ENCODE measurements at places on chromosomes 12 and 14.
A peak's percentile ranks its signal among the peaks of the same experiment; 100 is the strongest.

GRCh38 chr14:61939776-61940175 is 177.6 kb downstream of the SNAPC1 start:
- DNase-seq: no peak

DNA sequence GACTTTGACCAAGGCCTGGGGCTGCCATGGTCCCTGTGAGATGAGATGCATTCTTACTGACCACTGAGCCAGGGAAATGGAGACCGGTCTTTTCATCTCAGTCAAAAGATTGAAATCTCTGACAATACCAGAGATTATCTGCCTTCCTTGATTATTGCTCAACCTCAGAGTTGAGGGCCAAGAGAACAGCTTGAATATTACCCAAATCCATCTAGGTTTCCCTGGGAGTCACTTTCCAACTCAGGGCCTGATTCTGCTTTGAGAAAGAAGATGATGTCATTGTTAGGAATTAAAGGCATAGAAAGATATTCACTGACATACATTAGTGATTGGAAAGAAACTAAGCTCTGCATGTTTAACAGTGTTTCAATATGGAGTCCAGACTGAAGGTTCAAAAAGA is 515.9 kb upstream of the TBX3 start:
- no peak for DNase-seq

- DNase-seq: no peak
Measured at GRCh38 chr14:20743556-20743955, 2.1 kb upstream of the EDDM3A start.

DNA sequence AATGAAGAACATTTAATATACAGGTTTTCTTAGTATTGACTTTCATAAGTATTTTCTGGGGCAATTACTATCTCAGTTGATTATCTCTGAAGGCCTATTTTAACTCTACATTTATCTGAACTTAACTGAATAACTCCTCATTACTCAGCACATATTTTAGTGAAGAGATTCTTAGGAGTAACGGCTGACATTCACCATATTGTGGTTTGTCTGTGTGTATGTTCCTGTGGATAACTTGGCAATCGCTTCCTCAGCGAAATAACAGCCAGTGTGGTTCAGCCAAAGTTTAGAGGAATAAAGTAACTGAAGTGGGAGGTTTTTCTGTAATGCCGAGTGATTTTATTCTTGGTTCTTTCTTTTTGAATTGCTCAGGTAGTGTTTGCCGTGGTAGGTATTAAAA is 168.0 kb downstream of the RAD51B start:
- no peak for DNase-seq

DNA sequence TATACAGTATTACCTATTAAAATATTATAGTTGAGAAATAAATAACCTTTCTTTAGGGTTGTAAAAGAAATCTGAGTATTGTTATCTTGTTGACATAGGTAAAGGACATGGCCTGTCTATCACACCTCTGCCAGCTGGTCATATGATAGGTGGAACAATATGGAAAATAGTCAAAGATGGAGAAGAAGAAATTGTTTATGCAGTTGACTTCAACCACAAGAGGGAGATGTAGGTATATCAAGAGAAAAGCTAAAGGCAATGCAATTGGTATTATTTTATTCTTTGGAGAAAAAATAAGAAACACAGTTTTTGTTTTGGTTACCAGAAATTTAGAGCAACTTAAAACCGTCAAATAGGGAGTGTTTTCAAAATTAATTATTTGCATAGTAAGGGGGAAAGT is 13.5 kb downstream of the CPSF2 start:
- no peak for DNase-seq

- DNase-seq: no peak
Measured at GRCh38 chr12:54349679-54350078, 14.6 kb downstream of the GPR84 start.

DNA sequence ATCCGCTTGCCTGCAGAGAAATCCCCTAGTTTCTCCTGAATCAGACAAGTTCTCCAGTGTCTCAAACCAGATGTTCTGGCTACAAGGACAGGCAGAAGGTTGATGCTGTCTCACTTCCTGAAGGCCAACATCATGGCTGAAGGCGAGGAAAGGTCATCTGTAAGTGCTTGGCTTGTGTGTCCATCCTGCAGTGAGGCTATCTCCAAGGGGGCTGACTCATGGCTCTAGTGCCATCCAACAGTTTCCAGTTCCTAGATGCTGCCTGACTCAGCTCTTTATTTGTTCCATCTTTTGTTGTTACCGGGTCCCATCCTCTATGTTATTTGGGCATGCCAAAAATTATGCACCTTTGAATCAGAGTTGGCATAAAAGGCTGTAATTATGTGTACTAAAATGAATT is 232.1 kb upstream of the TBX3 start:
- DNase-seq: no peak

GRCh38 chr12:12877781-12878455 is 13.4 kb upstream of the GPRC5A start:
- no peak for DNase-seq

GRCh38 chr14:50040895-50041465 is 75.4 kb downstream of the VCPKMT start:
- no peak for DNase-seq

DNA sequence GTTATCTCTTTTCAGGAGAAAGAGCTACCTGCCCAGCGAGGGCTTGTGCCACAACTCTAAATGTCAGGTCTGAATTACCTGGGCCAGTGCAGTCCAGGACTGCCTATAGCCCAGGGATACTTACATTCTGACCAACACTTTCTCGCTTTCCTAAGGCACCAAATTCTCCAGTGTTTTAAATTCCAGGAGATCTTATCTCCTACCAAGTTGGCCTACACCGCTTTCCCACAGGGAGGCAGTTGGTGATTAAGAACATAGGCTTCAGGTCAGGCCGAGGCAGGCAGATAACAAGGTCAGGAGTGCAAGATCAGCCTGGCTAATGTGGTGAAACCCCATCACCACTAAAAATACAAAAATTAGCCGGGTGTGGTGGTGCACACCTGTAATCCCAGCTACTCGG is 41.1 kb downstream of the RPS29 start:
- DNase-seq: no peak

DNA sequence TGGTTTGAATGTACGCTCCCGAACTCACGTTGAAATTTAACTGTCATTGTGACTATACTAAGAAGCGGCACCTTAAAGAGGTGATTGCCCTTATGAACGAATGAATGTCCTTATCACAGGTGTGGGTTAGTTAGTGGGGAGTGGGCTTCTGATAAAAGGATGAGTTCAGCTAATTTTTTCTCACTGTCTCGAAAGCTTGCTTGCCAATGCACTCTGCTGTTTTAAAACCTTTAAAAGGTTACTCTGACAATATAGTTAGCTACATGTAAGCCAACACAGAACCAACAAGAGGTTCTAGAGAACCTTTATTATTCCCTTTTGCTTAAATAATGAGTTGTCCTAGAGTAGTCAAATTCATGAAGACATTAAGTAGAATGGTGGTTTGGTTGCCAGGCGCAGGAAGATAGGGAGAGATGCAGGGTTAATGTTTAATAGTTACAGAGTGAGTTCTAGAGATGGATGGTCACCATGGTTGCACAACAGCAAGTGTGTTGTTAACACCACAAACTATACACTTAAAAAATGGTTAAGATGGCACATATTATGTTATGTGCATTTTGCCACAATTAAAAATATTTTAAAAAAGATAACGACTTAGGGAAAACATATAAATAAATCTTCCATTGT is 26.3 kb downstream of the RTN1 start:
- DNase-seq: no peak

DNA sequence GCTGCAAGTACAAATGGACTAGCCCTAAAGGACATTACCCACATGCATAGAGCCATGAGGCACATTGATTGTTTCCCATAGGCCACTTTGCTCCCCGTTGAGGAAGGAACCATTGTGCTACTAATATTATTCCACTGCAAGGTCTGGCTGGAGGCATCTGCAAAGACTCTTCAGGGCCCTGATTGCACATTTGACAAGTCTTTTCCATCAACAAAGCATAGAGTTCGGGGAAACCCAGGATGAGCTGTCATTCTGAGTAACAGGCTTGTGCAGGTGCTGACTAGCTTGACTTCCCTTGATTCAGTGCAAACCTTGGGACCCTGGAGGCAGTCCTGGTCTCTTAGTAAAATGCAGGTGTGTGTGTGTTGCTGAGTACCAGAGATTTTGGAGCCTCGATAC is 73.8 kb downstream of the SUSD6 start:
- peak; percentile 18 for DNase-seq

- DNase-seq: no peak
Measured at GRCh38 chr14:105163040-105163742, 5.4 kb downstream of the JAG2 start.

DNA sequence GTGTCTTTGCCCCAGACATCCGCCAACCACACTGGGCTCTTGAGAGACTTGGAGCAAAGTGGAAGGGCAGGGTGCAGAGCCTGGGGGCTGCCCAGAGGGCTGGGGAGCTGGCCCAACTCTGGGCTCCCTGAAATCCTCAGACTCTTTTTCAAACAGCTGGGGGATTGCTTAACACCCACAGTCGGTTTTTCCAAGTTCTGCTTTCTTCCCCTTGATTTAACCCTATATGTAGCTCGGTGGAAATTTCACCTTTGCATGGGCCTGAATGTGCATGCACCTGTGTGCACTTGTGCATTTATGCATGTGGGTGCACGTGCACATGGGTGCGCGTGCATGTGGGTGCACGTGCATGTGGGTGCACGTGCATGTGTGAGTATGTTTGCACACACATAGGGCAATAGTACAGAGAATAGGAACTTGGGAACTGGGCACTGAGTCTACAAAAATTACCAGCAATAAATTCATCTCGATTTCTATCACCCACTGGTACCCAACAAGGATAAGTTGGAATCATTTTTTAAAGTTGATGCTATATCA is 52.3 kb upstream of the RFLNA start:
- DNase-seq: no peak

DNA sequence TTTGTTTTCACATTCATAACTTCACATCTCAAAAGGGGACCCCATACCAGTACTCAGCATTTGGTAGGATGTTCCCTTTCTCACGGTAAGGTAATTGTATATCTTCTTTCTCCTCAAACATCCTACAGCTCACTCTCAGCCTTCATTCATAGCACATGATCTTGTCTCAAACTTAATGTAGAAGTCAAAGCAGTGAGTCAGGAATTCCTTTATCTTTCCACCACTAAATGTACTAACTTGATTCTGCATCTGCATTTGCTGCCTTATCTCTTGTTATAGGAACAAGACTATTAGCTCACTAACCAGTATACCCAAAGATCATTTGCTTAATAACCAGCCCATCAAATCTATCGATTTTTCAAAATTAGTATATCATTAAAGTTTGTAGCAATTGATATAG is 22.9 kb downstream of the CPSF2 start:
- no peak for DNase-seq

GRCh38 chr14:71235875-71236274 is 328.6 kb downstream of the PCNX1 start:
- DNase-seq: no peak

GRCh38 chr12:121592320-121592719 is 11.5 kb upstream of the KDM2B start:
- no peak for DNase-seq

GRCh38 chr14:88829188-88829587 is 4.7 kb downstream of the TTC8 start:
- DNase-seq: no peak

DNA sequence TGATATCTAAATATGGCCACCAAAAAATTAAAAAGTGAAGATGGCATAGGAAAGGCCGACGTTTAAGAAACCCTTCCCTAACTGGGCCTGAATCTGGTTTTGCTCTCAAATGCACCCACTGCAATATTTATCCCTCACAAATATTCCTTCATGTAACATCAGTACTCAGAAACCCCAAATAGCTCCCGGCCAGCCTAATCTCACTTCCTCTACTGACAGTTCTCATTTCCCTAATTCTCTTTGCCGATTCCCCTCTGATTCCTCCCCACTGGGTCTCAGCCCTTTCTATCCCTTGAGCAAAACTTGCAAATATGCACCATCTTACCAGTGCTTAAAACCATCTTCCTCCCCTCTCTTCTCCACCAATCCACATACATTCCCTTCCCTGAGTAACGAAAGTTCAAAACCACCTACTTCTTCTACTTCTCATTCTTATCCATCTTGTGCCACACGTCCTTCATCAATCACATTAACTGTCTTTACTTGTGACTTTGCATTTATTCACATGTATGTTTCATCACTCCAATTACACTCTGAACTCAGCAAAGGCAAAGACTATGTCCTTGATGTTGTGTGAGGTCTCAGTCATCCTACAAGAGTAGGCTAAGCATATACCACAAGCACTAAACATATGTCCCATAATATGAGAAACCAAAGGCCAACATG is 23.1 kb downstream of the KCNK10 start:
- no peak for DNase-seq

- DNase-seq: no peak
Measured at GRCh38 chr12:87511371-87511770, 517.8 kb downstream of the C12orf50 start.

DNA sequence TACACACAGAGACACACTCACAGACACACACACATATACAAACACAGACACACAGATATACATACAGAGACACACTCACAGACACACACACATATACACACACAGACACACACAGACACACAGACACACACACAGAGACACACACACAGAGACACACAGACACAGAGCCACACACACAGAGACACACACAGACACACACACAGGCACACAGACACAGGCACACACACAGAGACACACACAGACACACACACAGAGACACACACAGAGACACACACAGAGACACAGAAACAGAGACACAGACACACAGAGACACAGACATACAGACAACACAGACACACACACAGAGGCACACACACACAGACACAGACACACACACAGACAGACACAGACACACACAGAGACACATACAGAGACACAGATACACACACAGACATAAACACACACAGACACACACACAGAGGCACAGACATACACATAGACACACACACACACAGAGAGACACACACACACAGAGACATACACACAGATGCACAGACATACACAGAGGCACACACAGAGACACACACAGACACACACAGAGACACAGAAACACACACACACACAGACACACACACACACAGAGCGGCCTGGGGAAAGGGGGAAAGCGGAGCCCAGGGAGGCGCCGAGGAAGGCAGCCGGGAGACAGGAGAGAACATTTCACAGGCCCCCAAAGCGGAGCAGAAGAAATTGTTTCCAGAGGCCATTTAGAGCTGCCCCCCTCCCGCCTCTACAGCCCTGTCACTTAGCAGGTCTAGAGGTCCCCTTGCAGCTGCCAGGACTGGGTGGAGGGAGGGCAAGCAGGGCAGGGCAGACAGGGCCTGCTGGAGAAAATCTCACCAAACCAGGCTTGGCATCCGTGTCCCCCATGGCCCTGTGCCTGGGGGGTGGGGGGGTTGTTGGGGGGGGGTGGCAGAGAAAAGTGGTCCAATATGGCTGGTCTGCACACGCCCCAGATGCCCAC is 38.9 kb downstream of the SERPINA3 start:
- DNase-seq: no peak

GRCh38 chr12:91854725-91855124 is 290.9 kb downstream of the BTG1 start:
- DNase-seq: no peak

GRCh38 chr12:585062-586061 is 77.9 kb downstream of the NINJ2 start:
- no peak for DNase-seq

- no peak for DNase-seq
Measured at GRCh38 chr14:24311837-24312615, 724 bp downstream of the LTB4R start.
